ENCODE measurements at places on chromosomes 7 and 10.
A peak's percentile ranks its signal among the peaks of the same experiment; 100 is the strongest.

GRCh38 chr7:77544518-77544917, 7.4 kb downstream of the PTPN12 start:
- DNase-seq = no peak

DNA sequence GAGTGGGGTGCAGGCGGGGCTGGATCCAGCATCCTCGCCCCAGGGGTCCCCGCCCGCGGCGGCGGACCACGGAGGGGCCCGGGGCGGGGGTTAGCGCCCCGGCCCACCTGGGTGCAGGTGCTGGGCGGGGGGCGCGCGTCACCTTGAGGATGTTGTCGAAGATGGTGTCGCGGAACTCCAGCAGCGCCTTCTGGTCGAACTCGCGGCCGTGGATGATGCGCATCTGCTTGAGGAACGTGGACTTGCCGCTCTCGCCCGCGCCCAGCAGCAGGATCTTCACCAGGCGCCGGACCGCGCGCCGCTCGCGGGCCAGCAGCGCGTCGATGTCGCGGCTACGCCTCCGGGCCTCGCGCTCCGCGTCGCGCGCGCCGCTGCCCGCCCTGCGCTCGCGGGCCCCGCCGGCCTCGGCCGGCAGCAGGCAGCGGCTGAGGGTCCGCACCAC, 376 bp downstream of the GNA12 start:
- DNase-seq = peak; percentile 38

DNA sequence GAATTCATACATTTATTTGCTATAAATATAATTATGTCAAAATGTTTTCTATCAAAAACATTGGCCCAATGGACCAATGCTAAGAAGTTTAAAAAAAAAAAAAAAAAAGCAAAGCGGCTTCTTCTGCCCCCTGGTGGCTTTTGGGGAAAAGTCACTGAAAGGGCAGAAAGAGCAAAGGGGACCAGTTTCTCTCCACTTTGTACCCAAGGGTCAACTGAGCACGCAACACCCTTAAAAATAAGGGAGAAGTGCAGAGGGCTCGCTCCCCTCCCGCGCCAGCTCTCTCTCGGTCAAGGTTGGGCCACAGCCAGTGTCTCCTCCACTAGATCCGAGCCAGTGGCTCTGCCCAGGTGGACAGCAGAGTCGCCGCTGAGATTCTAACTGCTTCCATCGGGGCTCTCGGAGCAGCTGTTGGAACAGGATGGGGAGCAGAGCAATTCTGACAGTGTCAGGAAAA, 136.4 kb upstream of the FGFR2 start:
- no peak for DNase-seq

DNA sequence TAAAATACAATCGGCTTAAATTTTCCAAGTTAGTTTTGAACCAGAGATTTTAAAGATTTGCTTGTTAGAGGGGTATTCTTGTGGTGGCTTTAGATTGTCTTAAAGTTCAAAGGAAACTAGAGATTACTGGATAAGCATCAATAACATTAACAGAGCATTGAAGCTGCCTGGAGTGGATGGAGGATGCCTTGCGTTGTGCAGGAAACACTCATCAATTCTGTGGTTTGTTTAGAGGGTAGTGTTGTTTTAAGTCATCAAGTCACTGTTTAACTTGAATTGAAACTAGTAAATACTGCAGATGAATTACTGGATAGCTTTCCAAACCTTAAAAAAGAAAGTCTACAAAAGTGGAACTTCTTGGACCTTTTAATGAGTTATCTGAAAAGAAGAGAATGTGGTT, 218.6 kb downstream of the CELF2 start:
- no peak for DNase-seq

GRCh38 chr10:31103112-31103511, 71.4 kb upstream of the ZNF438 start:
- DNase-seq = no peak

DNA sequence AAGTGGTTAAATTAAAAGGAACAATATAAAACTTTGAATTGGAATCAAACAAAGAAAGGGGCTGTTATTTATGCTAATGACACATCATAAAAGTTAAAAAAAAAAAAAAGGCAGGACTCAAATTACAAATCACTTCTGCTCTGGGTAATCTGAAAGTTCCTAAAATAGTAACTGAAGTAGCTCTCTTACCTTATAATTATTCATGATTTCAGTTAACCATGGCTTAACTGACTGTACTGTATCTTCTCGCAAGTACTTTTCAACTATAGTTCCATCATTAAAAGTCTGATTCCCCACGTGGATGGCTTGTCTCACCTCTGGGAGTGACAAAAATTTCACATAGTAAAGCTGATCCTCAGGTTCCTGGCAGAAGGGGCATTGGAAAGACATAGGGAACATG, 82.5 kb downstream of the CPVL start:
- DNase-seq = no peak

DNA sequence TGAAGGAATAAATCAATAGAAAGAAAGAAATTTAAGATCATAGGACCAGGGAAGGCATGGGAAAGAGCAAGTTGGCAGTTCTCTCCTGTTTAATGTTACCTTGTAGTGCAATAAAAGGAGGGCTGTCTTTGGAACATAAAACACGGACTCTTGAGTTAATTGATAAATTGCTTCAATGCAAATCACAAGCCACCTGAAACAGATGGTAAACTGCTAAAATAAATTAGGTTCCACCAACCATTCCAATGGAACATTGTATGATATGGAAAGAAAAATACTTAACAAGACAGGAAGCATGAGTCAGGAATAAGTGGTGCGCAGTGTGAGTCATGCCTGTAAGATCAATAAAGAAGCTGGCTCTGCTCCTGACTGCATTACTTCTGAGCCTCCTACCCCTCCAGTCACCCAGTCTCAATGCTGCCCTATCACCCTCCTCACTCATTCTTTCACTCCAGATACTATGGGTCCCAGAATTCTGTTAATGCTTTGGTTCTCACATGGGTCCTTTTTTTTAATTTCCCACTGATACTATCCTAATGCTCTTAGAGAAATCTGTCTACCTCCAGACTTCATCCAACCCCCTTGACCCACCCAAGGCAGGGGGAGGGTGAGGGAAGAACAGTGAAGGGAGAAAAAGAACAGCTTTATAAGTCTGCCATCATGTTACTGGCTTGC, 78.9 kb downstream of the LRRC17 start:
- DNase-seq = no peak

- DNase-seq = no peak
These were observed 94.2 kb downstream of the HIP1 start for GRCh38 chr7:75644589-75644988.

- DNase-seq = no peak
These were observed 820.6 kb downstream of the CCSER2 start for GRCh38 chr10:85148693-85149640.

DNA sequence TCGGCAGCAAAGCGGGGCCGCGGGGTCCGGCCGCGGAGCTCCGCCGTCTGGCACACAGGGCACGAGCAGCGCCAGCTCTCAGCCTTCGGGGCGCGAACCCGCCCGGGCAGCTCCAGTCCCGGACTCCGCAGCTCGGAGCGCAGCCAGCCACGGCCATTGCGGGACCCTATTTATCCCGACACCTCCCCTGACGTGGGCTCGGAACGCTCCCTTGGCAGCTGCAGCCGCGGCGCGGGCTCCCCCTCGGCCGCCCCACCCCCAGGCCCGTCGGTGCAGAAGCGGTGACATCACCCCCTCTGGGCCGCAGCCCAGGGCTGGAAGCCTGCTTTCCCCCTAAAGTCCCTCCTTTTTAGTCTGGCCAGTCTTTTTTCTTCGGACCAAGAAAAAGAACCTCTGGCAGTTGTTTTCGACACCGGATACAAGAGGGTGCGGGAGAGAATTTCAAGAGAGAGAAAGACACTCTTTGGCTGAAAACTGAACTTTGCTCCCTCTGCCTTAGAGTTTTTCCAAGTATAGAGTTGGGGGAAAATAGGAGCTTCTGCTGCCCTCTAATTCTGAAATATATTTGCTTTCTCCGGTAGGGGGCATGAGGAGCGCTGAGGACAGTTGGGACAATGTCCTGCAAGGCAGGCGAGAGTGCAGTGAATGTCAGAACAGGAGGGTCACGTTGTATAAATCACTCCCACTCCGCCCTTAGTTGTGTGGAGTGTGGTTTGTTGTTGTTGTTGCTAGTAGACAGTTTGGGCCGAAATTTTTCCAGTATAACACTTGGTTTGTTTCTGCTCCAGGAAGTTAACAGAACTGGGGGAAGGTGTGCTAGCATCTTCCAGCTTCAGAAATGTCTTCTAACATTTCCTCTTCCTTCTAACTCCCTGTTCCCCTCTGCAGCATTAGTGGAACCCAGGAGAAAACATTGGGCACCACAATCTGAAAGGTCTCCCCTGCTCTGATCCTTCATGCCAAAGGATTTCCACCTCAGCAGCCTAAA, at the start of gene SFRP4:
TSS of gene SFRP4 (minus strand) at position 145 of the 988 bp plus-strand sequence. CDS start 280 bp downstream, outside the sequence.
- DNase-seq = no peak

DNA sequence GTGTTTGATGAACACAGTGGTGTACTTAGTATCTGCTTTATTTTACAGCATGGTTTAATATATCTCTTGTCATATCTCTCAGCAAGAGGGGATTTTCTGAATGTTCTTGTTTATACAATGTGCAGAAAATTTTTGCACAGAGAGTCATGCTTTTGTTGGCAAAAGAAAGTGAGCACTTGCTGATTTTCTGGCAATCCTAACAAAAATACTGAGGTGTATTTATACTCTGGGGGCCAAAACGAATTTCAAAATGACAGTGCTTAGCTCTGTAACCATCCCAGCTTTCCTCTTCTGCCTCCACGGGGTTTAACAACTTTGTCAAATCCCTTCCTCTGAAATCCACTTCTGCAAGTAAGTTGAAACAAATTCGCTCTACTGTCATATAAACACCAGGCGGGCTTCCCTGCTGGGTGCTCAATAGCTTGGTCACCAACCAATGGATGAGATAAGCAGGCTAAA, 169.2 kb downstream of the NOC3L start:
- DNase-seq = no peak

DNA sequence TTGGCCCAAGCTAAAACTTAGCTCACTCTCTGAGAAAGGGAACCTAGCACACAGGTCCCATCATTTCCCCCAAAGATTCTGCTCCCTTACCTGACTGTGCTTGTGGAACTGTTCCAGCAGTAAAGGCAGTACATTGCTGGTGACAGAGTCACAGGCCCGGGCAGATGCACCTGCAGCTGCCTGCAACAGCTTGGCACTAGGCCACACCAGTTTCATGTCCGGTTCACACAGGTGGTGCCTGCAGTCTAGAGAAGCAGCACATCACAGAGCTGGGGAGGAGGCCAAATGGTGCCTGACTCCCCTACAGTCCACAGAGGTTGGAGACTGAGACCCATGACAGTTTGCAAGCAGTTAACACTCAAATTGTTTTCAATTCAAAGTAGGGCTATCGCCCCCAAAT, 22.2 kb downstream of the ZDHHC16 start:
- DNase-seq = no peak

DNA sequence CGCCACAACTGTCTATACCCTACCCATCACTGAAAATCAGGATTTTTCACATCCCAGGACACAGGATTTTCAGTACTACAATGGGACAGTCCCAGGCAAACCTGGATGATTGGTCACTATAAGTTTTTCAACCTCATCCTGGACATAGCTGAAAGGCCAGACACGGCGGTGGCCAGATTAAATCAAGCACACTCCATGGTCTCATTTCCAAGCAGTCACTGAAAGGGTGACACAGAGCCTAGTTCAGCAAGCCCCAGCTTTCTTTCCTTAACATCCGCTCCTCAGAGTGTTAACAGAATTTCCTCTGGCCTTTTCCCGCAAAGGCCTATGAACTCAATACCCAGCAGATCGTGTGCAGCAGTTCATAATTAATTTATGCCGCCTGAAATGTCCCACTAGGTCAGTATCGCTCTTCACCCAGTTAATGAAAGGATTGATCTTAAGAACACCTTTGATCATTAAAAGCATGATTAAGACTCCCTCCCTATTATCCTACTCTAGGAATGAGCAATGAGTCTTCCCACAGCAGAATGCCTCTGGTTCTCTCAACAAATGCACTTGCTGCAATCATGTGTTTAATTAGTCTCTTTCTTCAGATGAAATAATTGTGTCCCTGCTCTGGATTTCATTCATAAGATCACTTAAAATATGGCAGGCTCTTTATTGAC, 104.0 kb upstream of the NANOS1 start:
- DNase-seq = no peak

DNA sequence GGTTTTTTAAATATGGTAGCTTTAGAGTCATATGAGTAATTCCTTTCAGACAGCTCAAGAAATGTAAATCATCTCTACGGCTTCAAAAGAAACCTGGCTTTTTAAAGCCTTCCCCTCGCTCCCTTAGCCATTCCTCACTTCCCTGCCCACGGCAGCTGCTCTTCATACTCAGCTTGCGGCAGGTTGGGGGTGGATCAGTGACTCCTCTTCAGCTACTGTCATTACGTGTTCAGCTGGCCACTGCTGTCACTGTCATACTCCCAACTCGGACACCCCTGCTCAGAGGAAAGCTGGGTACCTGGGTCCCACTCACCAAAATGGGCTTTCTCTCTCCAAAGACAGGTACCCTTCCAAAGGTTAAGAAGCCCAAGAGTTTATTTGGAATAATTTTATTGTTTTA, 6.6 kb downstream of the YWHAG start:
- DNase-seq = no peak

- DNase-seq = no peak
These were observed 1.5 kb downstream of the PCDH15 start for GRCh38 chr10:54799506-54799905.

GRCh38 chr10:22310928-22311327, 5.3 kb upstream of the COMMD3 start:
- DNase-seq = no peak

GRCh38 chr10:24695452-24695851, 28.2 kb downstream of the ARHGAP21 start:
- DNase-seq = no peak

- DNase-seq = peak; percentile 2
These were observed 1.3 kb downstream of the ABCB1 start for GRCh38 chr7:87599336-87599735.

GRCh38 chr7:151138153-151138851, 29.2 kb downstream of the GBX1 start:
- no peak for DNase-seq

DNA sequence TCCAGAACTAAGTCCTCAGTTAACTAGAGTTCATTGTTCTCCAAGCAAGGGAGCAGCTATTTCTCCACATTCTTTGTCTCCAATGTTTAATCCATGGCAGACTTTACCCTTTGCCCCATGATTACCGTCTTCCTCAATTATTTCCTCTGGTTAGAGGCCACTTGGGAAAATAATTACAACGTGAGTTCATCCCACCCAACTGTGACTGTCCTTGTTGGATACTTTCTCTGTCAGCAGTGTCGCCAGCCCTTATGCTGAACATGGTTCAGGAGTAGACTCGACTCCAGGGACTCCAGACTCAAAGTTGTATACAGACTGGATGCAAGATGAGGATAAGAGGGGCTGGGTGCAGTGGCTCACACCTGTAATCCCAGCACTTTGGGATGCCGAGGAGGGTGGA, 17.1 kb upstream of the SEPHS1 start:
- DNase-seq = no peak

- DNase-seq = no peak
These were observed 159.7 kb downstream of the SGMS1 start for GRCh38 chr10:50464004-50464409.

All from activated naive CD4-positive, alpha-beta T cell (primary cell).